HFFc6 (cell line): ENCODE measurements at places on chromosomes 3 and 15.
A peak's percentile ranks its signal among the peaks of the same experiment; 100 is the strongest.

DNA sequence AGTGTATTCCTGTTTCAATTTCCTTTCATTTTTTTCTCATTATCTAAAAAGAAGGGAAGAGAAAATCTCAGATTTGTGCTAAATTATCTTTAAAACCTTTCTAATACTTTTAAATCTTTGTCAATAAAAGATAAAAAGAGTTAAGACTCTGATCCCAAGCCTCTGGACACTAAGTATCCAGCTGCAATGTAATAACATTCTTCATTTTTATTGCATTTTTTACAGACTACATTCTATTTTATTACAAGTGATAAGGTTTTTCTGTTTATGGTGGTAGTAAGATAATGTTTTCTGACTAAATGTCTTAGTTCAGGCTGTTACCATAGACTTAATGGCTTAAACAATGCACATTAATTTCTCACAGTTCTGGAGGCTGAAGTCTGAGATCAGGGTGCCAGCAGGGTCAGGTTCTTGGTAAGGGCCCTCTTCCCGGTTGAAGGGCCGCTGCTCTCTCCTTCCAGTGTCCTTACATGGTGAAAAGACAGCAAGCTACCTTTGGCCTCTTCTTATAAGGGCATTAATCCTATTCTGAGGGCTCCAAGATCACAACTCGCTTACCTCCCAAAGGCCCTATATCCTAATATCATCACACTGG, 19.7 kb downstream of the KCNAB1 start:
- no peak for DNase-seq

DNA sequence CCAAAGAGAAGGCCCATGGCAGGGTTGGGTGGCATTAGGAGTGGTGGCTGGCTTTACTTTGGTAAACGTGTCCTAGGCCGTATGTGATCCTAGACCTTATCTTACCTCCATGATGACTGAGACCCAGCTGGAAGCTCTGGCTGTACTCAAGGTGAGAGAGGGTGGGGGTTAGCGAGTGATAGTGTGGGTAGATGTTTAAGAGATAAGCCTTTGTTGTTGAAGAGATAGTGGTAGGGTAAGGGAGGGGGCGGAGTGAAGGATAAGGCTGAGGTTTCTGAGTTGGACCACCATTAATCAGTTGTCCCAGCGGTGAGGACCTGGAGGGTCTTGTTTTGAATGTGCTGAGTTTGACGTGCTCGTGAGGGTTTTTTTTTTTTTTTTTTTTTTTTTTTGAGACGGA, 61.5 kb upstream of the ULK4 start:
- no peak for DNase-seq

DNA sequence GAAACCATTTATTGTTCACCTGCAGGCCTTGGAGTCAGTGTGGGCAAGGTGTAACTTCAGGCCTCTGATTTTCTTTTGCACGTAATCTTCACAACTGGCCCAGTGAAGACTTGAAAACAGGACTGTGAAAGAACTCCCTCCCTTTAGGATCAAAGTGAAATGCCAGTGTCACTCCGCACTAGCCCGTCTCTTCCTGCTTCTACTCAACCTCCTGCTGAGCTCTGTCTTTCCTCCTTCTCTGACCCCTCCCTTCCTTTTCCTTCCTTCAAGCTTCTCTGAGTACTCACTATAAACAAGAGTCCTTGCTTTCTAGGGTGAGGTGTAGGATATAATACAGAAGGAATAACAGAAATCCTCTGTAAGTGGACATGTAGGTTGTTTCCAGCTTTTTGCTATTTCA, 28.5 kb downstream of the TMEM41A start:
- DNase-seq, result no peak

DNA sequence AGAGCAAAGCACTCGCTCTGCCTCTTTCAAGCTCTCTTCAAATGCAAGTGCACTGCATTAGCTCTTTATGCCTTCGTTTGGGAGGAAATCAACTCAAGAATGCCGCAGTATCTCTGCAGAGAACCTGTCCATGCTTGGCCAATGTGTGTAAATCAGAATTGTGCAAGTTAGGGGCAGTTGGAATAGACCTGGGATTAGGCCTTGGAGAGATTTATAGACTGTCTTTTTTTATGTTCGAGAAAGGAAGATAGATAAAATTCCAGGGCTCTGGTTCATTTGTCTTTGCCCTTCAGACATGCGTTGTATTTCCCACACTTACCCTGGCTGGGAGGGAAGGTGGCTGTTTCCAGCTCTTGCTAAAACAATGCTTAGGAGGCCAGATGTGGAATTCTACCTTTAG, 163.7 kb downstream of the MOBP start:
- DNase-seq, result no peak

DNA sequence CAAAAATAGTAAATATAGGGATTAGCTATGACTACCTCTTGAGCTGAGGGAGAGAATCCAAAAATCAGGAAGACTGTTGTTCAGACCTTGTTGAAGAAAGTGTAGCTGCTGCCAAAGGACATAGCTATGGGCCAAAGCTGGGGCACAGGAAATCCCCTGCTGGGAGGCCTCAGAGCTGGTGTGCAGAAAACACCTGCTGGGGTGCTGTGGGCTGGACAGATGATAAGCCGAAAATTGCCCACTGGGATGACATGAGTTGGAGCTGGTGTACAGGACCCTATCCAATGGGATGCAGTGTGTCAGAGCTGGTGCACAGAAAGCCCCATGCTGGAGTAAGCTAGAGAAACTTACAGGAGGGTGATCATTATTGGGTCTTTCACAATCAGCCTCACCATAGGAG, 121.9 kb downstream of the NEO1 start:
- DNase-seq, result no peak

- DNase-seq, result no peak
Measured at GRCh38 chr3:119468041-119468440, 722 bp upstream of the POGLUT1 start.

GRCh38 chr3:69012100-69012799, 1.2 kb downstream of the EOGT start:
- DNase-seq, result no peak

DNA sequence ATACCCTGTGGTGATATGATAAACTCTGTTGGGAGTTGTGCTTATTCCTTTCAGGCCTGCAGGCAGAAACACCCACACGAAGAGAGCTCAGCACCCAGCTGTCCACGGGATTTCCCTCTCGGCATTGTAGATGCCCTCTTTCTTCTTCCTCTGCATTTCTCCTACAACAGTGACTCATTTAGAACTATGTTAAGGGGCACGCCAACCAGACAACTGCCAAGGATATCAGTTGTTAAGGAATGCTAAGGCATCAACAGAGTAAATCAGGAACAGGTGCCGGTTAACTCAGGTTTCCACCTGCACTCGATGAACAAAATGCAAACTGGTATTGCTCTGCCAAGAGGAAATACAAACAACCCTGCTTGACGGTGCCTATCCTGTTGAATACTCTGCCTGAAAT, 270.0 kb upstream of the PEX5L start:
- peak; percentile 41 for DNase-seq

DNA sequence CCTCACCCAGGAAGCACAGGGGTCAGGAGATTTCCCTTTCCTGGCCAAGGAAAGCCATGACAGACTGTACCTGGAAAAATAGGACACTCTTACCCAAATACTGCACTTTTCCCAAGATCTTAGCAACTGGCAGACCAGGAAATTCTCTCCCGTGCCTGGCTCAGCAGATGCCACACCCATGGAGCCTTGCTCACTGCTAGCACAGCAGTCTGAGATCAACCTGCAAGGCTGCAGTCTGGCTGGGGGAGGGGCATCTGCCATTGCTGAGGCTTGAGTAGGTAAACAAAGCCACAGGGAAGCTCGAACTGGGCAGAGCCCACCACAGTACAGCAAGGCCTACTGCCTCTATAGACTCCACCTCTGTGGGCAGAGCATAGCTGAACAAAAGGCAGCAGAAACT, 567.3 kb upstream of the LMCD1 start:
- no peak for DNase-seq

GRCh38 chr3:141422961-141423582, 54.8 kb downstream of the ZBTB38 start:
- no peak for DNase-seq

DNA sequence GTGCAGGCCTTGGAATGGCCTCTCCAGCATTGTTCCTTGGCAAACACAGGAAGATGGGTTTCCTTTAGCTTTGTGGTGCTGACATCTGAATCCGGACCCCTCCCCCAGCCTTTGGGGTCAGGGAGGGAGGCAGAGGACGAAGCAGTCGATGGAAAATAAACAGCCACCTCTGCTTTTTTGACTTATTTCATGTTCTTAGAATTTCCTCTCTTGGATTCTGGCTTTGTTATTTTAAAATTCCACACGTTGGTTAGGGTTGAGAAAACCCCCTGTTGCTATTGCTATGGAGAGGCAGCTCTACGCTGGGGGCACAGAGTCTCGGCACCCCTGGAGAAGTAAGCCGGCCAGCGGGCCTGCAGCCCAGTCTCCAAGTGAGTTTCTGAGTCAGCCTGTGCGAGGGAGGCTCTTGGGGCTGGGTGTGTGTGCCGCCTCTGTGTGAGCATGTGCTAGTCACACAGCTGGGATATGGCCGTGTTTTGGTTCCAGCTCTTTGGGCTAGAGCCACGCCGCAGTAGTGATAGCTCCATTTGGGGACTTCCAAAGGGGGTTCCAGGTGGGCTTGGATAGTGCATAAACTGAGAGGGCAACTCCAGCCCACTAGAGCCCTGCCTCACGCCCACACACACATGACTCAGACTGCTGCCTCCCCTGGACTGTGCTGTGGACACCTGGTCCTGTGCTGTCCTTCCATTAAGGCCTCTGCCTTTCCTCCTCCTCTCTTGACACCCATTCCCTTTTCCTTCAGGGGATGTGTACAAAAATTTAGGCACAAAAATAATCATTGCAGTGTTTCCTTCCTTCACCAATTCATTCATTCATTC, 58.8 kb downstream of the AMOTL2 start:
- peak; percentile 43 for DNase-seq

GRCh38 chr3:25130724-25131520, 297.1 kb upstream of the RARB start:
- no peak for DNase-seq

DNA sequence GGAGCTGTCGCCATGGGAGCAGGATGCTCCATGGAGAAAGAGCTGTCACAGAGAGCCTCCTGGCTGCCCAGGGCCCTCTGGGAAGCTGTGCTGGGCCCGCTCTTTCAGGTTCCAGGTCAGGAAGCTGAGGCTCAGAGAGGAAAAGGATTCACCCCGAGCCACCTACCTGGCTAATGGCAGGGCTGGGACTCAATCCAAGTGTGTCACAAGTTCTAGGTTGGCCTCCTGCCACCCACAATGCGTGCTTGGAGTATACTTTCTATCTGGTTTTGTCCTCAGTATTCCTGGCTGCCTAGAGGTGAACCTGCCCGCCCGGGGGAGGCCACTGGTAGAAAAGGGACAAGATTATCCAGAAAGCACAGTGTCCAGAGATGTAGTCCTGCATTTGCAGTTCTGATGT, 23.6 kb downstream of the FAH start:
- no peak for DNase-seq

DNA sequence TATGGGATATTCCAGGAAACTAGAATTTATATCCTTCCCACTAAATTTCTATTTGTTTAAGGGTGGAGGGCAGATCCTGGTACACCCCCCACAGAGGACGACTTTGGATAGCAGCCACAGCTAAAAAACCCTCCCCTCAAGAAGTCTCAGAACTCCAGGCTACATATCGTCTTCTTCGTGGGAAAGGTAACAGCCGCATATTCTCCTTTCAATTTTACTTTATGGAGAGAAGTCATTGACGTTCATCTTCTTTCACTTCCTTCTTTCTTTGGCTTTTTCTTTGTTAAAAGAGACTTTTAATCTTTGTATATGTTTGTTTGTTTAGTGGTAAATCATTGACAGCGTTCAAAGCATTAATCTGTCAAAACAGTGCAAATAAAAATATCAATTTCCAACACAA, 36.3 kb downstream of the TRIP4 start:
- DNase-seq, result no peak

GRCh38 chr3:150222691-150223489, 185.2 kb upstream of the TSC22D2 start:
- no peak for DNase-seq

- DNase-seq, result no peak
Measured at GRCh38 chr15:92683511-92683834, 27.9 kb upstream of the FAM174B start.

DNA sequence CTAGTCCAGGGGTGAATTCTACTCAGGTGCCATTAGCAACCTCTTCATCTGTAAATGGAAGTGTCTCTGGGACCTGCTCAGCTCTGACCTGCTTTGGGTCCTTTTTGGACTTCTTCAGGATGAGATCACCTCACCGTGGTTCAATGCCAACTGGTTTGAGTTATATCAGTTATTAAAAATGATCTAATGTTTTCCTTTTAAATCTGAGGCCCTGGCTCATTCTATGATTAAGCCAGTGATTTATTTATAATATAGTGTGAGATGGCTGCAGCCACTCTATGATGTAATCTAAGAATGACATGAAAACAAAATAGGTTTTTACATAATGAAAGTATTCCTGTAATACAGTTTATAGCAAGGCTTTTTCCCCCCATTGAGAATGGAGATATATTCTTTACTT, 79.4 kb downstream of the LPP start:
- DNase-seq, result peak; percentile 42

DNA sequence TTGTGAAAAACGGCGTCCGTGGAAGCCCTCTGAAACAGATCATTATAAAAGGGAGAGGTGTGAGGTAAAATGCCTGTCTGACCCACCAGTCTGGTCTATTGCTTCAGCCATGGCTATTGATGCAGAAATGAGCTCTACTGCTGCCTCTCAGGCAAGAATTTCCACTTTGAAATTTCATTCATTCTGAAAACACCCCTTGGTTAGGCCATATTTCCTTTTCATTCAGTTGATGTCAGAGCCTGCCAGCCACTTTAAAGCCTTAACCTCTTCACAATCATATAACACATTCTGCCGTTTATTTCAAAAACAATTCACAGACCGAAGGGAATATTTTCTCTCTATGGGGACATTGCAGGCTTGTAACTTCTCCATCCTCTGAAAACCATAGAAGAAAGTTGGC, 71.9 kb downstream of the FOXB1 start:
- no peak for DNase-seq

DNA sequence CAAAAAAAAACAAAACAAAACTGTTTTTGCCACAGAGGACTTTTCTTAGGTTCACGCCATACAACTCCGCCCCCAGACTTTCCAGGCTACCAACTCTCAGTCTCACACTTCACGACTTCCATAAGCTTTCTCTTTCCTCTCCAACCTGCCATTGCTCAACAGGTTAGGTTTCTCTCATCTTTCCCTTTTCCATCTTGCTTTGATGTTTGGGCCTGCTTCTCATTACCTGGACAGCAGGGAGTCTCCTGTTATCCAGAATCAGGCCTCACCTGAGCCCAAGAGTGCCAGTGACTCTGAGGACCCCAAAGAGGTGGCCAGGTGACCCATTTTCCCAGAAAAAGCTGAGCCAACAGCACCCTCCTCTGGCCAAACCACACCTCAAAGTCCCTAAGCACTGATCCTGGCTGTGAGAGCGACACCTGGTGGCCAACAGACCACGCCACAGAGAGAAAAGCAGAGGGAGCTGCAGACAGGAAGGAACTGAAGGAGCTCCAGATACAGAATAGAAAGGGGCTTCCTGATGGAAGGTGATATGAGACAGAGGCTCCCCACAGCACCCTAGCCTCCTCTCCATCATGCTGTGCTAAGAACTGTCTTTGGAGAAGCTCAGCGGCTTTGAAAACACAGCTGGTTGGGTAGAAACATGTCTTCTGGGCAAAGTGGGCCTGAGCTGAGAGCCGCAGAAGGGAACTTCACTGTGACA, 4.0 kb downstream of the CCDC51 start:
- DNase-seq, result peak; percentile 78
